ENCODE measurements at places on chromosomes 12 and 14.

DNA sequence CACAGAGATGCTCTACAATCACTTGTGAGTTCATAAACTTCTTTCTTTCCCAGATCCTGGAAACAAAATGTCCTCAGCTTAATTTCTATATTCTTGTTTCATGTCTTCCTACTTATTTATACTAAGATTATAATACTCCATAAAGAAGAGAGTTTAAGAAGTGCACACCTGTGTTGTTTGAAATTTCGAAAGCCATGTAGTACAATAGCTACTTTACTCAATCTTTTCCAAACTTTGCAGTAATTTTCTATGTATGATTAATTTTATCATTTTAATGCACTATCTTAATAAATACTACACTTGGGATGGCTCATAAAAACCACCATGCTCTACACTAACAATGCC is 300 bp upstream of the TTC5 start:
- DNase-seq = no peak

GRCh38 chr12:107525719-107526554 is 159.7 kb upstream of the PWP1 start:
- DNase-seq = no peak

DNA sequence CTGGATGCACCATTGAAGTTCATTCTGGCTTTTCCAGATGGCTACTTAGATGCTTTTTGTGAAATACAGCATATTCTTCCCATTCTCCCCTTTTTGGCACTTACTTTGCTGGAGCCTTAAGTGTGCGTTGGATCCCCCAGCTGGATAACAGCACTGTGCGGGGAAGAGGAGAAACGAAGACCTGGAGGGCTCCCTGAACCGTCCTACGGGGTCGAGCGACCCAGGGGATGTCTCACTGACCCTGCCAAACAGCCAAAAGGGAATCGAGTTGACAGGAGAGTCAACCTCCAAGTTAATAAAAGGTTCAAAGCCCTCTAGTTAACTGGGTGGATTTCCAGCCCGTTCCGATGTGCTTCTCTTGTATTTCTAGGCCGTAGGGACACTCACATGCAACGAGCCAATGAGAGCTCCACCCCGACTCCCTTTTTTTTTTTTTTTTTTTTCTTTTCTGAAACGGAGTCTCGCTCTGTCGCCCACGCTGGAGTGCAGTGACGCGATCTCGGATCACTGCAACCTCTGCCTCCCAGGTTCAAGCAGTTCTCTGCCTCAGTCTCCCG is 1.0 kb upstream of the CAMKK2 start:
- DNase-seq = peak; percentile 42

DNA sequence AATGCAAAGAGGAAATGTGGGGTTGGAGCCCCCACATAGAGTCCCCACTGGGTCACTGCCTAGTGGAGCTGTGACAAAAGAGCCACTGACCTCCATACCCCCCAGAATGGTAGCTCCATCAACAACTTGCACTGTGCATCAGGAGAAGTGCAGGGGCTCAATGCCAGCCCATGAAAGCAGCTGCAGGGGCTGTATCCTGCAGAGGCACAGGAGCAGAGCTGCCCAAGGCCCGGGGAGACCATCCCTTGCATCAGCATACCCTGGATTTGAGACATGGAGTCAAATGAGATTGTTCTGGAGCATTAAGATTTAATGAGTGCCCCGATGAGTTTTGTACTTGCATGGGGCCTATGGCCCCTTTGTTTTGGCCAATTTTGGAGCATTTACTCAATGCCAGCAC is 1023.6 kb downstream of the VRK1 start:
- no peak for DNase-seq

- DNase-seq = no peak
These were observed 124.1 kb upstream of the RBM19 start for GRCh38 chr12:114090211-114090610.

DNA sequence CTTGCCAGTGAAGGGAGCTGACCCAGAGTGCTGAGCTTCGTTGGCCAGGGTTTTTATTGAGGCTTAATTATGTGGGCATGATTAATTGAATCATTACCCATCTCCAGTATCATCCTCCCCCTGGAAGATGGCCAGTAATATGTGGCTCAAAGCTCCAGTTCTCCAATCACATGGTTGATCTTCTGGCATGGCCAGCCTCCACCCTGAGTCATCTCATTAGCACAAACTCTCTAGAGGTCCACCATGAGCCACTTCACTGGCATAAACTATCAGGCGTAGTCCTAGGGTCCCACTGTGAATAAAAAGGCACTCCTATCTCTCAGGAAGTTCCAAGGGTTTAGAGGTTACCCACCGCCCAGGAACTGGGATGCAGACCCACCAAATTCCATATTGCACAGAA is 135.0 kb downstream of the ANO6 start:
- peak; percentile 4 for DNase-seq

- no peak for DNase-seq
These were observed 23.4 kb upstream of the SSPN start for GRCh38 chr12:26172013-26172412.

- no peak for DNase-seq
These were observed 33.2 kb downstream of the ZNF664 start for GRCh38 chr12:124006085-124006845.

DNA sequence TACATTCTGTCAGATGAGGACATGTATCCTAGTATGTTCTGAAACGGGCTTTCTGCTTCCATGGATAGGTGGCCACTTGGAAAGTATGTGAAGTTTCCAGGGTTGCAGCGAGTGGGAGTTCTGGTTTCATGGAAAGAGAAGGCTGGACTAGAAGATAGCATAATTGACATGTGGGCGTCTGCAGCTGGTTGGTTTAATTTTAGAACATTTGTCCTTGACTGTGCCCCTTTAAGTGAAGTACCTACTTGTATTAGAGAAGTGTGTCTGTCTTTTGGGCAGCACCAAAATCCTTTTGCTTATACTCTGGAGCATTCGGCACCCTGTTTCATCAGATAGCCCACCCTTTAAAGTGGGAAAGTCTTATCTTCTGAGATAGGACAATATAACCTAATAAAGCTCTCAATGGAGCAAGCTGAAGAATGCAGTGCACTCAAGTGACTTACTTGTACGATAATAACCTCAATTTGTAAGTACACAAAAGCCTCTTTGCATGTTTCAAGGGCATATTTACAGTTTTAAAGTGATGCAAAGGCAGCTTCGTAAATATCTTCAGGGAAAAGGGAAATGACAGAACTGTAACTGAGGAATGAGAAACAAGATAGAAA is 35.2 kb downstream of the NTN4 start:
- no peak for DNase-seq

DNA sequence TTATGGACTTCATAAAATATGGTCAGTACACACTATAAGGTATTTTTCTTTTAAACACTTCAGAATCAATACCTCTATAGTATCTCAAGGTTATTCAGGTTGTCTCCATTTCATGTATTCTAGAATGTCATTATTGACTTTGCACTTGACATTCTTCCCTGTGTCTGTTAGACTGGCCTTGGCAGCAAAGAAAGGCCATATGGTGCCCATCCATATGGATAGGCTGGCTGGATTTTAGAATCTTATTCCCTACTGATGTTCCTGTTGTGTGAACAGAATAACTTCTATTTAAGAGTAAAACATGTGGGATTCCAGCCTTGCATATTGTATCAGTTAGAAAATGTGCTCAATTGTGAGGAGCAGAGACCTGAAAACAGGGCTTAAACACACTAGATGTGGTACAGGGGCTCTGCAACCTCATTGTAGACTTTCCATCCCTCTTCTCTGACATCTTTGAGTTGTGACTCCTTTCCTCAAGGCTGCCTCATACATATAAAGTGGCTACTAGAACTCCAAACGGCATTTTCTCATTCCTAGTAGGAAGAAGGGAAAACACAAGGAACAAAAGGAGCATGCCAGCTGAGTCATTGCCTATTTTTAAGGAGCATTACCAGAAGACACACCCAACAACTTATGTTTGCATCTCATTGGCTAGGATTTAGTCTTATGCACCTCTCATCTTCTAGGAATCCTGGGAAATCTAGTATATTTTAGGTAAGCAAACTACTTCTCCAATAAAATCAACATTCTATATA is 221.2 kb upstream of the TMPO start:
- no peak for DNase-seq

DNA sequence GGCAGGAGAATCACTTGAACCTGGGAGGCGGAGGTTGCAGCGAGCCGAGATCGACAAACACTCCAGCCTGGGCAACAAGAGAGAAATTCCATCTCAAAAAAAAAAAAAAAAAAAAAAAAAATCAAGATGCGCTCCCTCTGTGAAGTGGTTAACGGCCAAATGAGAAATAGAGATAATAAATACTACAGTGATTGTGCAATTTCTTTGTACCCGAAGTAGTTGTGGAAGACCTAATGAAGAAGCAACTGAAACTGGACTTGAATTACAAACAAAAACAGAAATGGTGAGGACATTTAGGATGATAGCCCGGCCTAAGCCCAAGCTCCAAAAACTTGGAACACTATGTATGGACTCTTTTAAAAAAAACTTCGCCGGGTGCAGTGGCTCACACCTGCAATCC is 44.2 kb upstream of the CDK17 start:
- DNase-seq = no peak

DNA sequence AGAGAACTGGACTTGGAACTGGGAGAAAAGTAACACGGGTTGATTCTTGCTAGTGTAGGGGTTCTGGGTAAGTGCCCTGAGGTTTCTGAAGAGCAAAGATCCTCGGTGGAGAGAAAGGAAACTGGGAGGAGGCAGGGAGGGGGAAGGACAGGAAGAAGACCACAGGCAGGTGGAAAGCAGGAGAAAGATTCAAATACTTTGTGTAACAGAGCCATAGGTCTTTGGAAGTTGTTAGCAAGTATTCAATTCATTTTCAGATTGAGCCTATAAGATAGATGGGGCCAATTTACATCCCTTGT is 1.3 kb downstream of the PNP start:
- no peak for DNase-seq

- no peak for DNase-seq
These were observed 36.8 kb downstream of the ZFP36L1 start for GRCh38 chr14:68756000-68756481.
